Activated T-helper 1 cell treated with anti-CD3 and anti-CD28 coated beads, Interleukin-12 subunit alpha, Interleukin-12 subunit beta, Interleukin-2, Interleukin-4 antibody, amounts not matched to agents 30 ng/mL and 10 ng/mL and 1 ng/mL, durations not matched to agents 14 hours and 24 hours and 36 hours (primary cell): ENCODE measurements at places on chromosomes 3 and 15. TPM values are rescaled to one million over a fixed set of nuclear protein-coding genes. Genes with fewer than 3 reads are reported as not detected.

DNA sequence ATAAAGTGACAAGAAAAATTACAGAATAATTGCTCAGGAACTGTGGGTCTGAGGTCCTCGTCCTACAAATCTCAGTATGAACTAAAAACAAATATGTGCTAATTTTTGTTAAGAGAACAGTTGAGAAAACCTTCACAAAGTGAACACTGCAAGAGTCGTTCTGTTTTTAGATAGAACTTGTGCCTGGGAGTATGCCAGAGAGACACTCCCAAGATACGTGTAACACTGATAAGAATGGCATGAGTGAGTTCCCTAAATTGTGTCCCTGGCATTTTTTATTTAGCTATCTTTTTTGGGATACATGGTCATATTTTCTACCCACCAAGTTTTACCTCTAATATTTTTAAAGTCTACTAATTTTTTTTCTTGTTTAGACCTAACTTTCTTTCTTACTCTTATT lies 860.0 kb upstream of the NR2F2 start:
- DNase-seq, result no peak
- no peaks in the 10 kb centered on the region for H3K36me3 ChIP-seq
- no peak overlapping the region for H3K27ac ChIP-seq
- no peak overlapping the region for H3K4me3 ChIP-seq
- peaks cover 3% of the 10 kb centered on the region for H3K27me3 ChIP-seq
- peaks cover 4% of the 10 kb centered on the region for H3K4me1 ChIP-seq

DNA sequence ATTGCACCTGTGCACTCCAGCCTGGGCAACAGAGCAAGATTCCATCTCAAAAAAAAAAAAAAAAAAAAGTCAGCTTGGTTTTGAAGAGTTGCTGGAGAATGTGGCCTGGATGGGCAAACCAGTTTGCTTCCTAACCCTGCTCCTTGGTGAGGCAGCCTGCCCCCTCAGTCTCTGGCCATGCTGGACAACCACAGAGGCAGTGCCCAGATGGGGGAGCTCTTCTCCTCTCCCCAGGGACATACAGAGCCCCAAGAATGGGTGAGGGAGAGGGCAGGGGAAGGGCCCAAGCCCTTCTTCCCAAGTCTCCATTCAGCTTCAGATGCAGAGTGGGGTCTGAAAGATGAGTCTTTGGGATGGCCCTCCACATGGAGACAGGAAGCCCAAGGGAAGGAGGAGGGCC lies 27.9 kb downstream of the CD276 start:
- H3K4me1 ChIP-seq, result no peaks in the 10 kb centered on the region
- no peak overlapping the region for H3K27ac ChIP-seq
- no peak for DNase-seq
- H3K27me3 ChIP-seq, result peaks cover 11% of the 10 kb centered on the region

DNA sequence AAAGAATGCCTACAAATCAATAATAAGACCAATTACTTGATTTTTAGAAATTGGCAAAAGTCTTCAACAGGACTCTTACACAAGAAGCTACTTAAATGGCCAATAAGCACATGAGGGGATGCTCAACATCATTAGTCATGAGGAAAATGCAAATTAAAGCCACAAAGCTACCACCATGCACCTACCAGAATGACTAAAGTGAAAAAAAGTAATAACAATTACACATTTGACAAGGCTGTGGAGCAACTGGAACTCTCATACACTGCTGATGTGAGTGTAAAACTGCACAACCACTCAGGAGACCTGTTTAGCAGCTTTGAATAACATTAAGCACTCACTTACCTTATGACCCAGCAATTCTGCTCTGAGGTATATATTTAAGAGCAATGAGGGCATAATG lies 68.4 kb downstream of the PPCDC start:
- peak overlapping the region; percentile 42 for H3K27ac ChIP-seq
- H3K36me3 ChIP-seq, result peaks cover 19% of the 10 kb centered on the region
- H3K4me1 ChIP-seq, result peaks cover 28% of the 10 kb centered on the region
- no peak for DNase-seq
- H3K27me3 ChIP-seq, result peaks cover 8% of the 10 kb centered on the region
- H3K4me3 ChIP-seq, result no peak overlapping the region

- H3K27me3 ChIP-seq, result peaks cover 2% of the 10 kb centered on the region
- H3K4me3 ChIP-seq, result no peak overlapping the region
- H3K4me1 ChIP-seq, result no peaks in the 10 kb centered on the region
- no peak for DNase-seq
- H3K27ac ChIP-seq, result no peak overlapping the region
Observed at GRCh38 chr15:101773496-101774100, 29.7 kb upstream of the OR4F6 start.

- H3K4me1 ChIP-seq, result peaks cover 82% of the 10 kb centered on the region
- peak overlapping the region; percentile 65 for H3K4me3 ChIP-seq
- H3K27me3 ChIP-seq, result no peaks in the 10 kb centered on the region
- peaks cover 9% of the 10 kb centered on the region for H3K36me3 ChIP-seq
Observed at GRCh38 chr3:59451800-59452746, 402.2 kb upstream of the CFAP20DC start.

GRCh38 chr15:57330619-57331340 lies 45.5 kb upstream of the CGNL1 start:
- DNase-seq, result no peak
- H3K27ac ChIP-seq, result no peak overlapping the region
- no peaks in the 10 kb centered on the region for H3K36me3 ChIP-seq
- peaks cover 8% of the 10 kb centered on the region for H3K27me3 ChIP-seq
- no peak overlapping the region for H3K4me3 ChIP-seq

GRCh38 chr15:24683736-24684135 lies 8.2 kb downstream of the NPAP1 start:
- H3K4me1 ChIP-seq, result no peaks in the 10 kb centered on the region
- no peak overlapping the region for H3K4me3 ChIP-seq
- H3K36me3 ChIP-seq, result no peaks in the 10 kb centered on the region
- DNase-seq, result no peak
- no peaks in the 10 kb centered on the region for H3K27me3 ChIP-seq

CYP8B1 gene
- not detected in 2 replicates for total RNA-seq

FOXL2NB gene
- total RNA-seq, result not detected in 2 replicates

UROC1 gene
- not detected in 2 replicates for total RNA-seq

PCLAF gene
- total RNA-seq, result 58.6 and 69.8 TPM in 2 replicates

MKRN3 gene
- 1.7 and 2.1 TPM in 2 replicates for total RNA-seq
